Stimulated activated CD4-positive, alpha-beta T cell treated with anti-CD3 and anti-CD28 coated beads, Interleukin-4, amount 100 ng/mL, for 4 hours (primary cell): ENCODE measurements at places on chromosomes 4 and X.

- no peak for DNase-seq
Observed at GRCh38 chr4:148238086-148238485, 204.1 kb downstream of the NR3C2 start.

DNA sequence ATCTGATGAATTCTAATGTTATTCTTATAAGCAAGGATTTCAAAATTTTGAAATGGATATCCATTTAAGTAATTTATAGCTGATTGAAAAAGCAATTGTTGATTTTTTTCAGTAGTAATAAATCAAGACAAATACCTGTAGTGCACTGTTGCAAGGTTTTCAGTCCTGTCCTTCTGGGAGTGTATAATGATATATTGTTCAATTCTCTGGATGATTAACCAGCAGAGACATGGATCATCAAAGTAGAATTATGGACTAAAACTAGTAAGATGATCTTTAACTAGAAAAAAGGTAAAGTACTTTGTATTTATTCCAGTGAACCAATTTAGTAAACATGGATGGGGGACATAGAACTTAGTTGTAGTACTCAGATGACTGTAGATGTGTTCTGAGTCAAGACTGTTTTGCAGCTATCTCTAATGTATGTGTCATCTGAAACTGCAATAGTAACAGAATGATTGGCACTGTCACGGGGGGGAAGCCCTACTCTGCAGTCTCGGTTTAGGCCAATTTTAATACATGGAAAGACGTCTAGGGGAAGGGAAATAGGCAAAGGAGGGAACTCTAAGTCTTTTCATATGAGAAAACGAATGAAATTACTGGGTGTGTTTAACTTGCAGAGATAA, 121.9 kb downstream of the GLRA3 start:
- DNase-seq, result no peak

- no peak for DNase-seq
Observed at GRCh38 chrX:17860811-17861488, at the start of gene RAI2. RAI2 (minus strand) TSS chrX:17861298; CDS start chrX:17802010, 59,288 bp downstream.

GRCh38 chr4:149347139-149347538, 468.5 kb downstream of the IQCM start:
- no peak for DNase-seq

DNA sequence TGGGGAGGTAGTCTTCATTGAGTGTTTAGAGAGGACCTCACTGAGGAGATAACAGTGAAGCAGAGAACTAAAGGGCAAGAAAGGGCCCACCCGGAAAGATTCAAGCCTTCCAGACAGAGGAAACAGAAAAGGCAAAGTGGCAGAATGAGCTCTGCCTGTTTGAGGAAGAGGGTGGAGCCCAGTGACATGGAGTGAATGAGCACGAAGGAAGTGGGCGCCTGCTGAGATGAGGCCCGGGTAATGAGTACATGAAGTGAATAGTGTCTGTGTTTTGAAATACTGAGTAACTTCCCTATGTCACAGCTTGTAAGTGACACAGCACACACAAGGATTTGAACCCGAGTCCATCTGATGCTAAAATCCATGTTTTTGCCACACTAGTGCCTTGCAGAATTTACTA, 32.5 kb upstream of the TLR2 start:
- peak; percentile 62 for DNase-seq

DNA sequence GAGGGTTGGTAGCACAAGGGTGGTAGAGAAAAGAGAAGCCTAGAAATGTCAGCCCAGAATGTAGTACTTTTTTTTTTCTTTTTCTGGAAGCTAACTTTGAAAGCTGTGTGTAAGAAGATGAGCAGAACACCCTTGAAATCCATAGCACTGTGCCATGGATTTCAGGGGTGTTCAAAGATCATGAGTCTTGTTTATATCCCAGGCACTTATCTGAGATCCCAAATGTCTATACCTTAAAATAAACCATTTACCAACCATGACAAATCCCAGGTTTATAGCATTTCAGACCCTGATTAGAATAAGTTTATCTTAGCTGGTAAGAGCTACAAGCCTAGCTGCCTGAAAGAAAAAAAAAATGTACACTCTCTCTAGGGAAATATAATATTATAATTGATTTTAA, 389.9 kb upstream of the ANXA10 start:
- DNase-seq, result no peak

DNA sequence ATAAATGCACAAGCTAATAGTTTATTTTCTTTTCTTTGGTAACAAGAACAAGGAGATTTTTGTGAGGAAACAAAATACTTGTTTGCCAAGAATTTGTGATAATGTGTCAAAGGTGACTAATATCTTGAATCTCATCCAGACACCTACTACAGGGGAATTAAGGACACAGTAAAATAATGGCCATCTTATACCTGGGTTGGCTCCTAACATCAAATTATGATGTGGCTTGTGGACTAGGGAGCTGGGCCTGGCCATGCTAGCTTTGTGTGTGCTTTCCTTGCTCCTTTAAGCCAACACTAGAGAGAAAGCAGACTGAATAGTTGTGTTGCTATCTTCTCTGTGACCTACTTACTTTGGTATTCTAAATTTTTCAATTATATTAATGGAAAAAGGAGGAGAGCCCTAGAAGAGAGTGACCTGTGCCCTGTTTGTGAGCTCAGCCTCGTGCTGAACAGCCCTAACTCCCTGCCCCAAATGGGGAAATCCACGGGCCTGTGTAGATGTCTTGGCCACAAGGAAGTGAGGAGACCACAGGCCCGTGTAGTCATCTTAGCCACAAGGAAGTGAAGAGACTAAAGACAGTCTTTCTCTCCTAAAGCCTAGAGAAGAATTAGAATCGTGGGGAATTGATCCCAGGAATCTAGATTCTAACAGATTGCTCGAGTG, 23.3 kb downstream of the ARHGAP24 start:
- DNase-seq, result no peak

GRCh38 chrX:143298663-143299241, 218.5 kb downstream of the SPANXN3 start:
- DNase-seq, result no peak

GRCh38 chrX:13334491-13334890, 14.6 kb upstream of the ATXN3L start:
- no peak for DNase-seq

DNA sequence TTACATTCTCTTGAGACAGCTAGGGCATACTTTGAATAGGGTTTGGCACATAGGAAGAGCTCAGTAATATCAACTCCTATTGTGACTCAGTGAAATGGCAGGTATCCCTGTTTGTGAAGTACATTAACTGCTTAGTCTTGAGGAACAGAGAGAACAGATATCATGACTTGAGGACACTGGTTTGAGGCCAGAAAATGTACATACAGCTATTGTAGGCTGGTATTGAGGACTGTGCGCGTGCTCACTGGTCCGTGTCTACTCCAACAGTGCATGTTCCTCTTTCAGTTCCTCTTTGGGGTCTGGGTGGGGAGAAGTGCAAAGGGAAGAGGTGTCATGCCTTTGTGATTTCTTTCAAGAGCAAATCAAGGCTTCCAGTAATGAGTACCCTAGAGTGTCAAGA, 34.6 kb upstream of the TBC1D9 start:
- no peak for DNase-seq

DNA sequence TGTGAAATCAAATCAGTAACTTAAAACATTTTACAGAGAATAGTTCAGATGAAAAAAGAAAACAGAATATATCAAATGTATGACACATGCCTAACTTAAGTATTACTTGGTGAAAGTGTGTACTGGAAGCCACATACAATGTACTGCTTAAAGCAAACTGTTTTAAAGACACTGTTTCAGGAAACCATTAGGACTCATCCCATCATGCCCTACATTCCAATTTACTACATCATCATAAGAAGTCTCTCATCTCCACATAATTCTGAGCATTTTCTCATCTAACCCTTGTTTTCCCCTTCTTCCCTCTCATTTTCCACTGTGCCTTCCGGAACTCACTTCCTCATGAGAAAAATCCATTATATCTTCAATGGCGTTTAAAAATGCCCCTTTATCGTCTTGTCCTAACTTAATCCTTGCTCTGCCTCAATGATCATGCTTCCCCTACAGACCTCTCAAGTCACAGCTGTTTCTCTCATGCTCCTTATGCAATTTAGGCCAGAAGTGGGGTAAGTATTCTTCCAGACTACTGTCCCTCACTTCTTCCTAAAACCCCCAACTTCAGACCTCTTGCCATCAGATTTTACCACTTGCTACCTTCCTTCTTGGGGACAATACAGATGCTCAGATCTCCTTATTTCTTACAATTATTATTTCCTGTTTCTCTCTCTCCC, 26.8 kb upstream of the FGF5 start:
- DNase-seq, result no peak

DNA sequence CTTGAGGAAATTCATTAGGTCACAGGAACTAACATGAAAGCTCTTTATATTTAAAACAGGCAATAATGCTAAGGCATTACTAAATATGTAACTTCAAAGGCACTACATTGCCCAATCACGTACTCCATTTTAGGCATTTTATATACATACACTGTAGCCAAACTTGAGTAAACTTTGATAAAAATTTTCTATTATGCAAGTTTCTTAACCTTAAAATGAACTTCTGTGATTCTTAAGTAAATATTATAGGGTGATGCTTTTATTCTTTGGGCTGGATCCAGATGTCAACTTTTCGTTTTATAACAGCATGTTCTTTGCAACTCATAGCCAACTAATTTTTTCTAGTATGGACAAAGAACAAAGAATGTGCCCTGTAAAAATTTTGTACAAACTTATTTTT, 28.3 kb upstream of the MAP9 start:
- no peak for DNase-seq

- no peak for DNase-seq
Observed at GRCh38 chr4:118935819-118936218, 47.2 kb downstream of the SYNPO2 start.
